ENCODE measurements at places on chromosomes 4 and X.
A peak's percentile ranks its signal among the peaks of the same experiment; 100 is the strongest.

GRCh38 chr4:70721747-70722146 lies at the start of gene RUFY3:
Gene RUFY3 (plus strand): TSS chr4:70721964. CDS start chr4:70722574, 610 bp downstream.
- DNase-seq, result peak; percentile 97

DNA sequence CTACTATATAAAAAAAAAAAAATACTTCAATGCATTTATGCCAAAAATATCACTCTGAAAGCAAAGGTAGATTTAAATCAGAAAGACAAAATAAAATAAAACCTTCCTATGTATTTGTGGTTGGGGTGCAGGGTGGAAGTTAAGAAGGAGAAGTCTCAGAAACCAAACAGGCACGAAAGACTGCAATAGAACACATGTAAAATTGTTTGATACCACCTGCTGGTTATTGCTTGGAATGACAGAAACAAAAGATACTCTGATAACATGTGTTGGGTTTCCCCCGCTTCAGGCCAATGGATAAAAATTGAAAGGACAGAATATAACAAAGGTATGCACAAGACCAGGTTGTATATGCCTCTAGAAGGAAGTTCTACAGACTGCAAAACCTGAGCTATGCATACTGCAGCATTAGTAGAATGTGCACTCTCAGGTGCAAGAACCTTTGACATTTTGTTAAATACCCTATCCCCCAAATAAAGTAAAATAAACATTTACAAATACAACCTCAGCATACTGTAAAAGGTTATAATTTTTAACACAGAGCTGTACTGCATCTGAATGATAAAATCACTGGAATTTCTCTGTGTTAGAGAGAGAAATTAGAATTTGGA lies 118.8 kb downstream of the GABRA2 start:
- DNase-seq, result peak; percentile 52

GRCh38 chr4:58163156-58163555 lies 1053.0 kb upstream of the IGFBP7 start:
- no peak for DNase-seq

DNA sequence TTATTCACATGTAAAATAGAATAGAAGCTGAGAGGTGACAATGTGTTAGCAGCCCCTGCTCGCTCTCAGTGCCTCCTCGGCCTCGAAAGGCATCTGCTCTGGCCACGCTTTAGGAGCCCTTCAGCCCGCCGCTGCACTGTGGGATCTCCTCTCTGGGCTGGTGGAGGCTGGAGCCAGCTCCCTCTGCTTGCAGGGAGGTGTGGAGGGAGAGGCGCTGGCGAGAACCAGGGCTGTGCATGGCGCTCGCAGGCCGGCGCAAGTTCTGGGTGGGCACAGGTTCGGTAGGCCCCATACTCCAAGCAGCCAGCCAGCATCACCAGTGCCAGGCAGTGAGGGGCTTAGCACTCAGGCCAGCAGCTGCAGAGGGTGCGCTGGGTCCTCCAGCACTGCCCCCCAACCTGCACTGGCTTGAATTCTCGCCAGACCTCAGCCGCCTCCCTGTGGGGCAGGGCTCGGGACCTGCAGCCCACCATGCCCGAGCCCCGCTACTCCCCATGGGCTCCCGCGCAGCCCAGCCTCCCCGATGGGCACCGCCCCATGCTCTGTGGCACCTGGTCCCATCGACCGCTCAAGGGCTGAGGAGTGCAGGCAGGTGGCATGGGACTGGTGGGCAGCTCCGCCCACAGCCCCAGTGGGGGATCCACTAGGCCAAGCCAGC lies 1346.7 kb upstream of the IGFBP7 start:
- DNase-seq, result no peak

GRCh38 chrX:97322401-97322800 lies 438.7 kb downstream of the RPA4 start:
- DNase-seq, result no peak

DNA sequence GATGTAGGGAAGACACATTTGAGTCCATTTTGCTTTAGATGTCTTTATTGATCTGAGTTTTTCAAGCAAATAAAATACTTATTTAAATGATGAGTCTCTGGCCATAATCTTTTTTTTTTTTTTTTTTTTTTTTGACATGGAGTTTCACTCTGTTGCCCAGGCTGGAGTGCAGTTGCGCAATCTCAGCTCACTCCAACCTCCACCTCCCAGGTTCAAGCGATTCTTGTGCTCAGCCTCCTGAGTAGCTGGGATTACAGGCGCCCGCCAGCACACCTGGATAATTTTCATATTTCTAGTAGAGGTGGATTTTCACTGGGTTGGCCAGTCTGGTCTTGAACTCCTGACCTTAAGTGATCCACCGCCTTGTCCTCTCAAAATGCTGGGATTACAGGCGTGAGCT lies 194.5 kb upstream of the MAD2L1 start:
- no peak for DNase-seq

DNA sequence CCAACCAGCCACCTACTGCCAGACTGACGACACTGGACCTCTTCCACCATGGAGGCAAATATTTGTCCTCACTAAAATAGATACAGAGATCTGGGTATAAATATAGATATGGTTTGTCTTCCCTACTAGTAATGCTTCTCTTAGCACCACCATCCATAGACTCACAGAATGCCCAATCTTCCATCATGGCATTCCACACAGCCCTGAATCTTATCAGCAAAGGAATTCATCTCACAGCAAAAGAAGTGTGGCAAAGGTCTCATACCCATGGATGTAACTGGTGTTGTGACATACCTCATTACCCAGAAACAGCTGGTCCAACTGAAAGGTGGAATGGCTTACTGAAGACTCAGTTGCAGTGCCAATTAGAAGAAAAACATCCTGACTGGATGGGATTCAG lies 47.2 kb upstream of the HS6ST2 start:
- DNase-seq, result no peak

- DNase-seq, result no peak
Measured at GRCh38 chr4:128775477-128775876, 34.0 kb upstream of the JADE1 start.

GRCh38 chr4:60450054-60450453 lies 750.1 kb upstream of the ADGRL3 start:
- DNase-seq, result no peak

DNA sequence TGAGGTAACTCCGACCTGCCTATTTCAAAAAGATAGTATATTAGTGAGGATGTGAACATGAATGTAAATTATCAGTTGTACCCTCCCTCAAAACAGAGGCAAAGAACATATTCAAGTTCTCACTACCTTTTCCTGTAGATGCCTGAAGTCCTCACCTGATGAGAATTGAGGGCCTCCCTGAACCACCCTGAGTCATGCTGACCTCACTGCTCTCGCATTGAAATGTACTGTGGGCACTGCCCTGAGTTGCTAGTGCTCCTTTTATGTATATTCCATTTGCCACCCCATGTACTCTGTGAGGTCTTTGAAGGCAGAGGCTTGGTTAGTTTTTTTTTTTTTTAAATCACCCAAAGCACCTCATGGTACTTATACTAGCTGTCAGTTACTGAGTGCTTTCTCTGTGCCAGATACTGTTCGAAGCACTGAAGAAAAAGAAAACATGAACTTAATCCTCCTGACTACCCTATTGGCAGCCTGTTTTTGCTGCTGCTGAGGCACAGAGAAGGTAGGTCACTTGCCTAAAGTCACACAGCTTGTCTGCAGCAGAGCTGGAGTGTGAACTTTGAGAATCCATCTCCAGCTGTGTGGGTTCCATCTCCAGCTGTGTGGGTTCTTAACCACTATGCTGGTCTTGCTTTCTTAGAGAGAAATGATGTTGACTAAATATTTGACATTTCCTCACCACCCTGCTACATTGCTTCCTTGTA lies 253.1 kb upstream of the GPC4 start:
- DNase-seq, result no peak

DNA sequence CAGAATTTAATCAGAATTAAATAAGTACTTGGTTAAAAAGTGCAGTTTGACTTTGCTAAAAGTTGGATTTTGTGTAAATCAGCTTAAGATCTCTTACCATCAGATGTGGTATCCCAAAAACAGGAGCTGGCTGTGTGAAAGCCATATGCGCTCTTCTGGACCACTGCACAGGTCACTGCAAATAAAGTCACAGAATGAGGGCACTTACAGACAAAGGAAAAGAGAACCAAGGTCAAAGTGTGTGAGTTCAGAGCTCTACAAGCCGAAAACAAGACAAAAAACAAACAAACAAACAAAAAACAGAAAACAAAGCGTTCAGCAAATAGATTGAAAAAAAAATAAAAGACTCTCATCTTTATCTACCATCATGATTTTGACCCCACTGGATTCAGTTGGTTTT lies 6.4 kb downstream of the DYNLT3 start:
- DNase-seq, result no peak

DNA sequence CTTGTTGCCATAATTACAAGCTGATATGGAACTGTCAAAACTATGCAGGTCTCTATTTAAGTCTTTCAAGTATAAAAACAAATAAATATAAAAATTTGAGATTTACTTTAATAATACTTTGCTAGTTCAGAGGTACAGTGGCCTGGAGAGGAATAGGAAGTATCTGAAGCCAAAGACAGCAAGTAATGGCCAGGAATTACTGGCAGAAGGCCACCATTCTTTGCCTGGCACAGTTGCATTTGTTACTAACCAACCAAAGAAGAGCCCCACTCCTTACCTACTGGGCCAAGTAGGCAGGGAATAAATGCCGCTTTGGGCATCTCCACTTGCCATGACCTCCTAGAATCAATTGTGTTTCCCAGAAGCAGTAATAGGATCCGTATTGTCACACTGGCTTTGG lies 13.8 kb upstream of the ADAMTS3 start:
- DNase-seq, result no peak

DNA sequence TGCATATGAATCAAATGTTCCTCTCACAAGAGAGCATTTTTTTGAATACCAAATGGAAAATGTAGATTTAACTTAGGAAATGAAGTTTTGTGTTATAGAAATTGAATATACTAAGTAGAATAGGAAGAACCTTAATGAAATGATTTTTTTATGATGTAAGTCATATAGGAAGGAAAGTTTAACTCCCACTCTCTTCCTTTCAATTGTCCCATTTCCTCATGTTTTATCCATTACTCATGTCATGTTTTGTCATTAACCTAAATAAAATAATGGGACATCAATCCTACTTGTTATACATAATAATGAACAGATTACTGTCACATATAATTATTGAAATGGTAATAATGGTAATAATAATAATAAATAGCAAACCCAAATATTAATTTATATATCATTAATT lies 22.7 kb upstream of the SRD5A3 start:
- DNase-seq, result no peak

DNA sequence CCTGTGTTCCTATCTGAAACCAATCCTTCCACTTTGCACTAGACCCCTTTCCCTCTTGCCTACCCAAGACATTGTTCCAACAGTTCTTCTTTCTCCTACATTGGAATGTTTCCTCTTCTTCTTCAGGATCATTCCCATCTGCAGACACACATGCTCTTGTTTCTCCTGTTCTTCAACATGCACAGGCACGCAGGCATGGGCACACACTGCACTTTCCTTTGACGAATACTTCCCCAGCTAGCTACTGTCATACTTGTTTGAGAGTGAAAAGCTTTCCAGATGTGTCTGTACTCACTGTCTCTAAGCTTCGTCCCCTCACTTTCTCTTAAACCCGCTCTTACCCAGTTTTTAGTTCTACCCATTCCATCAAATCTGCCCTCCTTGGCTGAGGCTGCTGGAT lies 31.8 kb upstream of the ERVMER34-1 start:
- no peak for DNase-seq

DNA sequence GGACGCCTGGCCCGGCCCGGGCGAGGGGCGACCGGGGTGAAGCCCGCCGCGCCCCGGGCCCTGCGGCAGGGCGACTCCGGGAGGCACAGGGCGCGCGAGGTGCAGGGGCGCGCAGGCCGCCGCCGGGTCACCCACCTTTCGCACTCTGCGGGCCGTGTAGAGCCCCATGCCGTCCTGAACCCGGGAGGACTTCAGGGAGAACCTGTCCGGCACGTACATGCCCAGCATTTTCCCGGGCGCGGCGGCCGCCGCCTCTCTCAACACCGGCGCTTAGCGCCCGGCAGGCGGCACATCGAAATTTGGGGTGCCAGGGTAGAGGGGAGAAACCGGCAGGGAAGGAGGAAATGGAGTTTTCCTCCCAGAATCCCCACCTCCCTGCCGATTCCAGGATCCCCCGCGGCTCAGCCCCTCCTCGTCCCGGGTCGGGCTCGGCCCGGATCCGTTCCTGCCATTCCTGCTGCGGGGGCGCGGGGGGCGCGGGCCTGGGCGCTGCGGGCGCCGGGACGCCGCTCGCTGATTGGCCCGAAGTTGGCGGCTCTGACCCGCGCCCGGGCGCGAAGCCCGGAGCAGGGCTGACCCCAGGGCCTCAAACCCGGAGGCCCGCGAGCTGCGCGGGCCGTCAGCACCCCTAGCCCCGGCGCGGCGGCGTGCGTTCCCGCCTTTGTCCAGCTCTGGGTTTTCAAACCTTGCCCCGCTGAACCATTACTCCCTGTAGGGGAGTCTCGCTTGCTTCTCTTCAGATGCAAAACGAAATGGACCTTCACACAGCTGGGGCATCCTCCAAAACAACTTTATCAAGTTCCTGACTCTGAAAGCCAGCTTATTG lies at the start of gene PRDM5:
PRDM5 (minus strand) TSS at position 346 of the 826 bp plus-strand sequence; CDS start at position 228, 118 bp downstream.
- peak; percentile 19 for DNase-seq

DNA sequence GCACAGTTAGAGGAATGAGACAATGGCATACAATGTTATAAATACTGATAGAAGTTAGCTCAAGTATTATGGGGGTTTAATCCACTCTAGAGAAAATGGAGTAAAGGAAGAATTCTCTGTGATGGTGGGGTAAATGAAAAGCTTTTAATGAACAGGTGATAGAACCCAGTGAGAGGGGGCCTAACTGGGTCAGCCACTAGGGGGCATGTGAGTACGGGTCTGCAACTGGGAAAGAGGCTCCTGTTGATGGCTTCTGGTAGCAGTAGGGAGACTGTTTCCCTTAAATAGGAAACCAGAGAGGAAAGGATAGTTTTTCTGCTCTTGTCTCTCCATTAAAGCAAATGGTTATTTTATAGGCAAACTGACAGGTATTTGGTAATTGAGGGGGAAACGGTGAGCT lies 132.8 kb upstream of the GPR101 start:
- DNase-seq, result no peak

GRCh38 chrX:93741811-93742210 lies 67.8 kb downstream of the FAM133A start:
- DNase-seq, result no peak

DNA sequence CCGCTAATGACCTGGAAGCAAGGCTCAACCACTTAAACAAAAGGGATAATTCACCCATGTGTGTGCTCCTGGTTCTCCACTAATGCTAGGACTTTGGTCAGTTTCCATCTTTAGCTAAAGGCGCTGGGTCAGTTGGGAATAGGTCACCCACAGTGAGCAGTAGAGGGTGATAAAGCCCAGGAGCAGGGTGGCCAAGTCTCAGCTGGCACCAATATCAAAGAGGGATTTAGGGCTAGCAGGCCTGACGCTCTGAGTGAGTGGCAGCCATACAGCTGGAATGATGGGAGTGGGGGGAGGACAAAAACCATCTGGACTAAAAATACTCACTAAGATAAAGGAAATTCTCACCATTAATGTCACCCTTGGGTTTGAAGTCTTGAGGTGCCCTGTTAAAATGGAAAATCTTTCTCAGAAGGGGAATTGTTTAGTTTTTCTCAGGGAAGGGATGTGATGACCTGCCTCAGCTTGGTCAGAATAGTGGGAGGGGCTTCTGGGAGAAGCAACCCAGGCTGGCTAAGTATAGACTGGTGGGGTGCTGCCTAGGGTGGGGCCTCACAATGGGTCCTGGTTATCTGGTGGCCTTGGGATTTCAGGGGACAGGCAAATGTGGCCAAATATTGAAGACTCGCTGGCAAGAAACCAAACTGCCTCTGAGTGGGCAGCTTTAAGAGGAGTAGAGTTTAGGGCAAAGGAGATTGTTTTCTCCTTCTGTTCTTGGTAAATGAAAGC lies 47.1 kb downstream of the TSC22D3 start:
- no peak for DNase-seq

GRCh38 chr4:144984241-144984640 lies 113.8 kb downstream of the ANAPC10 start:
- DNase-seq, result no peak

GRCh38 chrX:19194285-19195242 lies 72.3 kb upstream of the ADGRG2 start:
- no peak for DNase-seq
